ENCODE measurements at places on chromosomes 1 and 21. TPM values are rescaled to one million over a fixed set of nuclear protein-coding genes. Genes with fewer than 3 reads are reported as not detected.

The UQCRHL gene
- total RNA-seq: 4.7 TPM

The SPRR1B gene
- total RNA-seq: not detected

The PLXNA2 gene
- total RNA-seq: 0.56 TPM

DNA sequence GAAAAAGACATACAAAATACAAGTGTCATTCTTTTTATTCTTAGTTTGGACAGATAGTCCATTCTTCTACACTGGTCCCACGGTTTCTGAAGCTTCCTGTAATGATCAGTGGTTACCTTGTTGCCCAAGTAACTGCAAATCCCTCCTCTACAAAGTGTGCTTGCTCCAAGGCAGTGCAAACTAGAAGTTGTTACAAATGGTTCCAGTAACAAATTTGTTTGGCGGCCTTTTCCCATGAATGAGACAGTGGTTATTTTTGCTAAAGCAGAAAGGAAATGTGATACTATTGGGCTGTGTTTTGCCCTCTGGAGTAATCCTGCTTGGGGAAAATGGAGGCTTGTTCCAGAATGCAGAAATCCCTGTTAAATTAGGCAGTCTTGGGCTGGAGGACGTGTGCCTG, 8.9 kb downstream of the BACE2 start:
- no peak for DNase-seq

DNA sequence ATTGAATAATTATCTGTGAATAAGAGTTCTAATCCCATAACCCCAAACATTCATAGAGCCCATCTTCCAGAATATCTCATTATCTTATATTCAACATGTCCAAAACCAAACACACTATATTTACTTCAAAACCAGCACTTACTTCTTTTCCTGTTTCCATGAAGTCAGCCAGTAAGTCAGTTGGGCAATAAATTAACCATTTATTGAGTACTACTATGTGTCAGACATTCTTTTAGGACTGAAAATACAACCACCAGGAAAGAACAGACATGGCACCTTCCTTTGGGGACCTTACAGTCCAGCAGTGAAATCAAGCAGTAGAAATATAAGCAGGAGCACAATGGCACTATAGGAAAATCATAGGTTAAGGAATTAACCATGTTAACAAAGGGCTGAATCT, 8.8 kb downstream of the AK5 start:
- no peak for DNase-seq

DNA sequence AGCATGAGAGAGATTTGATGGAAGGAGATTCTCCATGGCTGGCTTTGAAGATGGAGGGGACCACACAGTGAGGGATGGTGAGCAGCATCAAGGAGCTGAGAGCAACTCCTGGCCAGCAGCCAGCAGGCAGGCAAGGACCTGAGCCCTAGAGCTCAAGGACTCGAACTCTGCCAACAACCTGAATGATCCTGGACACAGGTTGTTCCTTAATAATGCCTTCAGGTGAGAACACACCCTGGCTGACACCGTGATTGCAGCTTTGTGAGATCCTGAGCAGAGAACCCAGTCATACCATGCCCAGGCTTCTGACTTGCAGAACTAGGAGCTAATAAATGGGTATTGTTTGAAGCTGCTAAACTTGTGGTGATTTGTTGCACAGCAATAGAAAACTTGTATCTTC, 183.1 kb downstream of the LMX1A start:
- DNase-seq: no peak

- no peak for DNase-seq
Observed at GRCh38 chr1:209855006-209855405, 27.2 kb downstream of the UTP25 start.

Data from MG63 (cell line).